ENCODE measurements at places on chromosomes 6 and 20. TPM values are rescaled to one million over a fixed set of nuclear protein-coding genes. Genes with fewer than 3 reads are reported as not detected.

MUCL3 gene
- not detected for total RNA-seq

TTBK1 gene
- total RNA-seq: under 0.01 TPM

SLC17A3 gene
- total RNA-seq: not detected

STMND1 gene
- not detected for total RNA-seq

VSX1 gene
- total RNA-seq: not detected

SOX4 gene
- total RNA-seq: 3.7 TPM

C6orf15 gene
- not detected for total RNA-seq

HRH3 gene
- total RNA-seq: not detected

WFDC10B gene
- not detected for total RNA-seq

NRSN1 gene
- total RNA-seq: not detected

PPP1R16B gene
- total RNA-seq: not detected

CNR1 gene
- under 0.01 TPM for total RNA-seq

WFDC9 gene
- not detected for total RNA-seq
